Osteocyte (in vitro differentiated cells): ENCODE measurements at places on chromosomes 1 and 21.

GRCh38 chr1:39478126-39478915 lies 13.1 kb upstream of the BMP8A start:
- no peak for DNase-seq
- peaks cover 54% of the 10 kb centered on the region for H3K36me3 ChIP-seq
- H3K4me1 ChIP-seq = peaks cover 13% of the 10 kb centered on the region
- H3K4me3 ChIP-seq = no peak overlapping the region

DNA sequence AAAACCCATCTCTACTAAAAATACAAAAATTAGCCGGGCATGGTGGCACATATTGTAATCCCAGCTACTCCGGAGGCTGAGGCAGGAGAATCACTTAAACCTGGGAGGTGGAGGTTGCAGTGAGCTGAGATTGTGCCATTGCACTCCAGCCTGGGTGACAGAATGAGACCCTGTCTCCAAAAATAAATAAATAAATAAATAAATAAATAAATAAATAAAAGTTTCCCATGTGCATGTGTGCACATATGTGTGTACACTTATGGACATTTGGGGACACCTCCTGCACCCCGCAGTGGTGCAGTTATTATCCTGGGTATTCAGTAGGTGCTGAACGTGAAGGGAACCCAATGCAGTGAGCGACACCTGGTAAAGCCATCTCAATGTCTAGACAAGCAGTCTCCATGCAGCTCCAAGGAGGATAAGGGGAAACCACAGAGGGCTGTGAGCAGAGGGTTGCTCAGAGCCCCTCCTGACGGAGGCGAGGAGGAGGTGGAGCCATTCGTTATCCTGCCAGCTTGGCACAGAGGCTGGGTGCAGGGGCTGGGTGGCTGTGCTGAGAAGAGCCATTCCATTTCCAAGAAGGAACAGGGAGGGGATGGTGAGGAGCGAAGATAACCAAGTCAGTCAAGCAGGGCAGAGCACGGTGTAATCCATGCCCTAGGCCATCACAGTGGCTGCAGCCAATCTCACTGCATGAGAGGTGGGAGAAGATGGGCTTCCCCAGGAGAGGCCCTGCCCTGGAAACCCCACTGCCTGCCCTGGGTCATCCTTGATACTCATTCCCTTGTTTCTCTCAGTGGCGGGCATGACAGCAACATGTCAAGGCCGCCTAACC lies 25.6 kb downstream of the UBIAD1 start:
- peaks cover 7% of the 10 kb centered on the region for H3K36me3 ChIP-seq
- H3K4me3 ChIP-seq = no peak overlapping the region
- no peak overlapping the region for H3K27ac ChIP-seq
- H3K27me3 ChIP-seq = no peaks in the 10 kb centered on the region
- DNase-seq = no peak

DNA sequence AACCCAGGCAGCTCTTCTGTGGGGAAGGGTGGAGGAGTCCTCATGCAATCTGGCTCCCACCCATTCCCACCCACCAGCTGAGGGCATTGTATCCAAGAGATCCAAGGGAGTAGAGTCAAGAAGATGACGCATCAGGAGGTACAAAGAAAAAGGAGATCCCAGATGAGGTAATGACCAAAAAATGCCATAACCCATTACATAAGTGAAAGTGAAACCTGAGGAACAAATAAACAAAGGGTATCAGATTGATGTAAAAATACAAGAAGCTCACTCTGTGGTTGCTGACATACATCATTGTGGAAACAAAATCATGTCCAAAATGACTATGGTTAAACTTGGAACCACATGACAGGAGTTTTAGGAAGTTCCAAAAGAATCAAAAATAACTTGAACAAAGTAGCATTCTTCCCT lies 42.5 kb downstream of the CCN1 start:
- H3K27ac ChIP-seq = peak overlapping the region; percentile 29
- no peak for DNase-seq
- peaks cover 37% of the 10 kb centered on the region for H3K4me1 ChIP-seq
- H3K36me3 ChIP-seq = peaks cover 8% of the 10 kb centered on the region
- H3K4me3 ChIP-seq = no peak overlapping the region

GRCh38 chr1:41101950-41102607 lies 80.6 kb upstream of the SLFNL1 start:
- H3K4me3 ChIP-seq = no peak overlapping the region
- H3K27ac ChIP-seq = peak overlapping the region; percentile 77
- peaks cover 8% of the 10 kb centered on the region for H3K36me3 ChIP-seq
- peak; percentile 88 for DNase-seq

GRCh38 chr1:6088956-6089355 lies 43.3 kb downstream of the KCNAB2 start:
- H3K4me3 ChIP-seq = no peak overlapping the region
- no peak overlapping the region for H3K27ac ChIP-seq
- H3K27me3 ChIP-seq = peaks cover 3% of the 10 kb centered on the region
- DNase-seq = no peak

DNA sequence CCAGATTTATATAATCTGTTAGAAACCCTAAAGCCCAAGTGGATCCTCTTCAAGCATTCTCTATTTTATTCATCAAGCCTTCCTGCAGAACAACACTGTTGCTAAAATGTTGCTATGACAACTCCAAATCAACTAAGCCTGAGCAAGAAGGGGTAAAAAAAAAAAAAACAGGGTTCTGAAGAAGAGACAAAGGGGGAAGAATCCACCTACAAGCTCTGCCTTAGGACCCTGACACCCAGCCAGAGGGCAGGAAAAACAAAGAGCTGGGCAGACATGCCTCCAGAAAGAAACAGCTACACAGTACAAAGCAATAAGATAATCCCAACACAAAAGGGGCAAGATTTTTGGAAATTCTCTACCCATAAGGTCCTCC lies 1.3 kb downstream of the USF1 start:
- peak overlapping the region; percentile 93 for H3K4me3 ChIP-seq
- no peaks in the 10 kb centered on the region for H3K27me3 ChIP-seq
- no peak for DNase-seq

DNA sequence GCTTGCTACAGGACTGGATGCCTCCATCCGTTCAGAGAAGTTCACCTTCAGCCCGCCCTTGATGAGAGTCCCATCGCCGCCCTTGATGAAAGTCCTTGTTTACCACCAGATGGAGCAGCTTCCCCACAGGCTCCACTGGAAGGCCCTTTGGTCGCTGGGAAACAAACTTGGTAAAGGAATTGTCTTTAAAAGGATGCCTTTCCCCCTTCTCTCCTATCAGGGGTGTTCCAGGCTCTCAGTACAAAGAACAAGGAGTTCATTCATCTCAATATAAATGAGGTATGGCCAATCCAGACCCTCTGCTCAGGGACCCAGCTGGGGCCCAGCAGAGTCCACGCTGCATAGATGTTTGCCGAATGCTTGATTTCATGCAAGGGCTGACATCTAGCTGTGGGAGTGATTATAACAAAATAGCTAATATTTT lies 50.8 kb downstream of the CAPN9 start:
- H3K36me3 ChIP-seq = no peaks in the 10 kb centered on the region
- H3K4me1 ChIP-seq = peaks cover 36% of the 10 kb centered on the region
- H3K27ac ChIP-seq = no peak overlapping the region
- no peaks in the 10 kb centered on the region for H3K27me3 ChIP-seq
- DNase-seq = peak; percentile 87
- no peak overlapping the region for H3K4me3 ChIP-seq

GRCh38 chr1:2209400-2210083 lies 15.0 kb upstream of the FAAP20 start:
- peaks cover 57% of the 10 kb centered on the region for H3K4me1 ChIP-seq
- peak overlapping the region; percentile 38 for H3K4me3 ChIP-seq
- no peaks in the 10 kb centered on the region for H3K27me3 ChIP-seq
- peak; percentile 83 for DNase-seq
- H3K36me3 ChIP-seq = no peaks in the 10 kb centered on the region
